Stimulated activated CD8-positive, alpha-beta memory T cell treated with anti-CD3 and anti-CD28 coated beads, Interleukin-7, amount 100 ng/mL, for 1 hour (primary cell): ENCODE measurements at places on chromosomes 2 and 18.

GRCh38 chr2:174247474-174248186, 702 bp downstream of the OLA1 start:
- no peak for DNase-seq

- DNase-seq: no peak
These were observed 211.4 kb downstream of the PIEZO2 start for GRCh38 chr18:10937743-10938640.

DNA sequence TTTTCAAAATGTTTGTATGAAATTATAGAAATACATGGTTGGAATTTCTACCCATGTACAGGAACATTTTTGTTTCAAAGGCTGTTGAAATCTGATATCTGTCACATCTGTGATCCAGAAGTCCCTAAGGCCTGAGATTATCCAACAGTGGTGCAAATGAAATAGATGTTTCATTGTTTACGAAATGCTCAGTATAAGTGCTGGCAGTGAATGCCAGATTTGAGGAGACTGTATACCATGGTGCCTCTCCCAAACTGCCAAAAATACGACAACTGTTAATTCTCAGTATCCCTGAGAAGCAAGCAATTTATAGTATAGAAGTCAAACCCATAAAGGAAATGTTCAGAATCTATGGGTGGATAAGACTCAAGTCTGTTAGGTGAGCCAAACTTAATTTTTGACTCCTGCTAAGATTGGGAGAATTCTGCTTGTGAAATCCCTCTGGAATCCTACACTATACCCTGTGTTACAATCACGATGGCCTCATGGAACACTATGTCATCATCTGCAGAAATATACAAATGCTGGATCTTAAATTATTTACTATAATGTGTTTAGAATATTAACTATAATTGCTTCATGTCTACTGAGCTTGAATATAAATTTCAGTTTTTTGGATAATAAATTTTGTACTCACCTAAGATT, 71.2 kb upstream of the DOCK10 start:
- DNase-seq: no peak

- DNase-seq: no peak
These were observed 69.9 kb downstream of the ODC1 start for GRCh38 chr2:10378189-10378588.

GRCh38 chr2:70043252-70043875, 43.9 kb upstream of the PCBP1 start:
- no peak for DNase-seq

- DNase-seq: no peak
These were observed at the start of gene FLACC1 for GRCh38 chr2:201357221-201357620. TSS of gene FLACC1 (minus strand) at chr2:201357345. CDS start at chr2:201351404, 5,941 bp downstream.

GRCh38 chr2:63734510-63734909, 107.2 kb upstream of the UGP2 start:
- no peak for DNase-seq

- no peak for DNase-seq
These were observed 122.5 kb downstream of the ASXL3 start for GRCh38 chr18:33700513-33700976.

DNA sequence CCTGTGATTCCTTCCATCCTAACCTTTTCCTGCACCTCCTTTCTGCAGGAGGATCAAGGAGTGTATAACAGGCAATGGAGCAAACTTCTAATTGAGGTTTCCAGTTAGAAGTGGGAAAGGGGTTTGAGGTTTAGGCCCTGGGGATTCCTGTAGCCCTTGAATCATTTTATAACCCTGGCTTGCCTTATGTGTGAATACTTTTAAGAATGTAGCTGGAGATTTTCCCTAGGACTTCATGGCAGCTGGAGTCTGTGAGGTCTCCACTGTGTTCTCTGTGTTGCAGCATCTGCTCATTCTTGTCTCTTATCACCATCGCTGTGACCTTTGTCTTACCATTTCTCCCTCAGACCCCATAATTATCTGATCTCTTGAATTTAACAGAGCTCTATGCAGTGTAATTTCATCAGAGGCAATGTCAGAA, 370.2 kb upstream of the SLC14A2 start:
- no peak for DNase-seq
